Stimulated activated CD4-positive, alpha-beta T cell treated with anti-CD3 and anti-CD28 coated beads, TNF-alpha, amount 100 ng/mL, for 4 hours (primary cell): ENCODE measurements at places on chromosomes 5 and 9.

GRCh38 chr9:133737774-133738639, at the start of gene SARDH:
SARDH (minus strand) TSS chr9:133738352; CDS start chr9:133734173, 4,179 bp downstream.
- no peak for DNase-seq

- no peak for DNase-seq
Observed at GRCh38 chr5:81817980-81818379, 67.1 kb upstream of the SSBP2 start.

DNA sequence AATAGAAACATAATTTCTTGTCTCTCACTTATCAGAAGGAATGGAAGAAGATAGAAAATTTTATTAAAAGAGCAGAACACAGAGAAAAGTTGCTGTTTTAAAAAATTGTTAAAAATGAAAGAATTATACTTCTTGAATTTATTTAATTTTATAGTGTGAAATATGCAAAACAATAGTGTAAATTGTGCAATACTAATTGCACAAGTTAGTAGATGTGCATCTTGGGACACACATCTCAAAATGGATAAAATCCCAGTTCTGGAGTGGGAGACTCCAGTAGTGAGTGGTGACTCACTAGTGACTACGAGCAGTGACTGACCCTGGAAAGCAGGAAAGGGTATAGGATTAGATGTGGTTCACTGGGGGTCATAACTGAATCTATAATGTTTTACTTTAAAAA, 223.2 kb downstream of the MSX2 start:
- no peak for DNase-seq

GRCh38 chr9:100011062-100011681, 87.6 kb downstream of the ERP44 start:
- no peak for DNase-seq

DNA sequence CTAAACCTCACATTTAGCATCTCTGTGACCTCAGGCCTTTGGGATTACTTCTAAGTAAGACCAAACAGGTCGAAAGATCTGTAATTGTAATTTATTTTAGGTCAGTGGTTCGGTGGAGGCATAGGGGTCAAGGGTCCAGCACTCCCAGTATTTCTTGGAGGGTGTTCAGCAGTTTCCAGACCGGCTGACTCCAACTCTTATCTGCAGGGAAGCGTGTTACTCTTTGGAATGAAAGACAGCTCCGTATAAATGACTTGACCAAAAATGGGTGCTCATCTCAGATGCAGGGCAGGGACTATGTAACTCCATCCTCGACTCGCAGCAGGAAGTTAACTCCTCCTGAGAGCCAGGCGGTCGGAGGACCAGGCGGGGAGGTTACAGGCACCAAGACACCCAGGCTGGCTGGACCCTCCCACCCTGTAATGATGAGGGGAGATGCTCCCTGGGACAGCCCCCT, 620 bp upstream of the VPS13A start:
- DNase-seq = no peak

DNA sequence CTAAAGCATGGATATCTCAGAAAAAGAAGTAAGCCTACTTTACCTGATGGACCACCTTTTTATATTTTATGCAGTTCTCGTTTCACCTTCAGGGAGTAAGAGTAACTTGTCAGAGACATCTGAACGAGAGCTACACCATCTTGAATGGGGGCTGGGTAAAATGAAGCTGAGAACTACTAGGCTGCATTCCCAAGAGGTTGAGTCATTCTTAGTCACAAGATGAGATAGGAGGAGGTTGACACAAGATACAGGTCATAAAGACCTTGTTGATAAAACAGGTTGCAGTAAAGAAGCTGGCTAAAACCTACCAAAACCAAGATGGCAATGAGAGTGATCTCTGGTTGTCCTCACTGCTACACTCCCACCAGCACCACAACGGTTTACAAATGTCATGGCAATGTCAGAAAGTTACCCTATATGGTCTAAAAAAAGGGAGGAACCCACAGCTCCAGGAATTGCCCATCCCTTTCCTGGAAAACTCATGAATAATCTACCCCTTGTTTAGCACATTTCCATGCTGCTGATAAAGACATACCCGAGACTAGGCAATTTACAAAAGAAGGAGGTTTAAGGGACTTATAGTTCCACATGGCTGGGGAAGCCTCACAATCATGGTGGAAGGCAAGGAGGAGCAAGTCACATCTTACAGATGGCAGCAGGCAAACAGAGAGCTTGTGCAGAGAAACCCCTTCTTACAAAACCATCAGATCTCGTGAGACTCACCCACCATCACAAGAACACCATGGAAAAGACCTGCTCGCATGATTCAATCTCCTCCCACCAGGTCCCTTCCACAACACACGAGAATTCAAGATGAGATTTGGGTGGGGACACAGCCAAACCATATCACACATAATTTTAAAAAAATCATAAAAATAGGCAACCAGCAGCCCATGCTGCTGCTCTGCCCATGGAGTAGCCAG, 62.5 kb downstream of the GIN1 start:
- DNase-seq = no peak

- no peak for DNase-seq
Observed at GRCh38 chr9:130283539-130284248, 18.1 kb downstream of the HMCN2 start.

GRCh38 chr5:139648205-139649081, at the start of gene CXXC5:
CXXC5 (plus strand) TSS chr5:139648349; CDS start chr5:139680524, 32,175 bp downstream.
- DNase-seq = no peak

GRCh38 chr9:127567035-127567729, 44.9 kb upstream of the STXBP1 start:
- DNase-seq = no peak

- DNase-seq = no peak
Observed at GRCh38 chr5:76610196-76610595, 13.0 kb downstream of the F2RL2 start.

DNA sequence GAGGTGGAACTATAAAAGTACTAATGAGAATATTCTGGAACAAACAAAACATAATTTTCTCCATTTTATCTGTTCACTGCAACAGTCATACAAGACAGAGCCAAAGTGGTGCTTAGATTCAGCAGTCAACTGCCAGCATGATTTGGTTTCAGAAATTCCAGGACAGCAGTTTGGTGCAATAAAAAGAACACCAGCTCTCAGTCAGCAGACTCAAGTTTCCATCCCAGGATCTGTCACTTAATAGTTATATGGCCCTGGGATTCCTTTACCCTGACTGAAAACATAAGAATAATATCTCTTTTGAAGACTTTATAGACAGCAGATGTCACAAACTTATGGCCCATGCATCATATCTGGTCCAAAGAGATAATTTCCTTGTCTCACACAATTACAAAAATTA, 92.8 kb upstream of the RASEF start:
- DNase-seq = no peak

GRCh38 chr5:154311362-154311761, 120.8 kb downstream of the GALNT10 start:
- no peak for DNase-seq

DNA sequence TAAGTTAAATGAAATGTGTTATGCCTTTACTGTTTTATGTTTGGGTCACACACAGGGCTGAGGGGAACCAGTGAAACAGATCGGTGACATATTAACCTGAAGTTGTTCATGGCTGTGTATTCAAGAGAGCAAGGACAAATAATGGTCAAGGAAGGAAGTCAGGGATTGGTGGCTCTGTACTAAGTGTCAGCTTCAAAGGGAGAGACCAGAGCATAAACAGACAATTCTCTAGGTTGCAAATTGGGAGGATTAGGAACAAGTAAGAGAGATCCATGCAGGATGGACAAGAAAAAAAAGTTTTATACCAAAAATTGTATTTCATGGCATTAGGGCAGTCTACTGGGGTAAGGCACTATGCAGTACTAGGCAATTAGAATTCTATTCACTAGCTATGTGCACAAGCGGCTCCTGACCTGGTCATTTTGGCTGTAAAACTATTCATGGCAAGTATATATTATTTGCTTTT, 156.3 kb downstream of the PLPPR1 start:
- no peak for DNase-seq

DNA sequence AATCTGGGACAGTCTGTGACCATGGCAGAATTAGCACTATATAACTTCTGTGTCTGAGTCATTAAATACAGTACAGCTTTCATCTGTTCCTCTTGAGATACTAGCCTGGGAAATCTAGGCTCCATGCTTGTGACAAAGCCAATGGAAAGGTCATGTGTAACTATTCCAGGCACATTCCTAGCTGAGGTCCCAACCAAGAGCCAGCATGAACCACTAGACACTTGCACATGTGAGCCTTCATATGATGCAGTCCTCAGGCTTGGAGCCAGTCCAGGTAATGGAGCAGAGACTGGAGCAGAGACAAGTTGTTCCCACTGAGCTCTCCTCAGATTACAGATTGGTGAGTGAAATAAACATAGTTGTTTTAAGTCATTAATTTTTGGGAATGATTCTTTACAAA, 412.4 kb upstream of the ZNF462 start:
- no peak for DNase-seq

DNA sequence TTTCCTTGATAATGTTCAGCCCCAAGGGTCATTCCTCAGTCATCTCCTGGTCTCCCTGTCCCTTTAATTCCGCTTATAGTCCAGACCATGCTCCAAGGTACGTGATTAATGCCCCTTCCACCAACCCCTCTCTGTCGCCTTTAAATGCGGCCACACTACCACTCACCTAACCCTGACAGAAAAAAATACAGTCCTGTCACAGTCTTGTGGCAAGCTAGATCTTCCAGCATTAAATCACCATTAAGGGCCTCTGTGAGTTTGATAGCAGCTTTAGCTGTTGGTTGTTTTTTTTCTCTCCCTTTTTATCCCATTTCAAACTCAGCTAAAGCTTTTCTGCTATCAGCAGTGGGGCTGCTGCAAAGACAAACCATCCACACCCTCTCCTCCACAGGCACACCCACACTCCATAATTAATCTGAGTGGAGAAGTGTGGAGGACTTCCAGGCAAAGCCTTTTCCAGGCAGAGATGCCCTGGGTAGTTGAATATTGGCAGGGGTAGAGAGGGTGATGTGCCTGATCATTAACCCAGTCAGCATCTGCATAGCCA, 522.7 kb upstream of the CLINT1 start:
- DNase-seq = no peak

DNA sequence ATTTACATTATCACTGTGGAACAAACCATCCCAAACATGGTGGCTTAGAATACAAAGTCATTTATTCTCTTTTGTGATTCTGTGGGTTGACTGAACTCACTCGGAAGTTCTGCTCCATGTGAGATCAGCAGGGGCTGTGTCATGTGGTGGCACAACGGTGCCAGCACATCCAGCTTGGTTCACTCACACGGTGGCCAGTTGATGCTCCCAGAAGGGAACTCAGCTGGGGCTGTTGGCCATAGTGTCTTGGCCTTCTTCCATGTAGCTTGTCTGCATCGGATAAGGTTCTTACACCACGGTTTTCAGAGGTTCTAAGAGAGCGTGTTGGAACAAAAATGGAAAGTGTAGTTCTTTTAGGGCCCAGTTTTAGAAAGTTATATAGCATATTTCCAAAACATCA, 312.7 kb downstream of the DMRT2 start:
- no peak for DNase-seq

- no peak for DNase-seq
Observed at GRCh38 chr5:158821331-158821730, 278.4 kb downstream of the EBF1 start.

DNA sequence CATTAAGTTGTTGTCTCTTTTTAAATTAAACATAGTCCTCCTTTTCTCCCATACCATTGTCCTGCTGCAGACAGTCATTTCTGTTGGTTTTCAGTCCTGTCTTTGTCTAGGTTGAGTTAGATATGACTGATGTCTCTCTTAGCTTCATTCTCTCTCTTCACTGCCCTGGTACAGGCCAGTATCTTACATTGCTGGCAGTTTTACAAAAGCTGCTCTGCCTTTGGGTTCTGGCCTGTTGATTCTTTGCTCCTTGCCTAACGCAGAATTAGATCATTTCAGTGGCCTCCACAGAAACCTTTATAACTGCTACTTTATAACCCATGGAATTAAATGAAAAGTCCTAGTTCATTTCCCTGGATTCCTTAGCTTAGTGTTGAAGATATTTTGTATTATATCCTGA, 33.7 kb downstream of the GPR21 start:
- DNase-seq = no peak

DNA sequence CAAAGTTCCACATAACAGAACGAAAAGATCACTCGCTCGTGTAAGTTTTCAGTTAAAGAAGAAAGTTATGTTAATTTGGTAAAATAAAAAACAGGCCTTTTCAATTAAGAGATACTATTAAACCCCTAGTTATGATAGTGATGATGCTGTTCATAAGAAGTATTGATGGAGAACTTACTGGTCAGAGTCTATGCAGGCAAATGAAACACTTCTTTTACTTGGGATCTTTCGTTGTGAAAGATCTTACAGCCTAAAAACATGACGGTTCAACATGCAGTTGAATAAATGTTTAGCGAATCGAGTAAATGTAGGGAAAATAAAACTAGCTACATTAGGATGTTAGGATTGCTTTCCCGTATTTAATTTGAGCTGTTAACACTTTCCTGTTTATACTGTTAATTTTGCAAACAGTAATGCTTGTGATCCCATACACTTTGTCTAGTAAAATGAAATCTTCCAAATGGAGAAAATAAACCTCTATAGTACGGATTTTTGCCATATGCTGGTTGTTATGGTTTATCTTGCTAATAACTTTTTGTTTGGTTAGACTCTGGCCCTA, 2.0 kb downstream of the RHOBTB3 start:
- DNase-seq = no peak

- no peak for DNase-seq
Observed at GRCh38 chr5:126208691-126209090, 214.5 kb upstream of the GRAMD2B start.

DNA sequence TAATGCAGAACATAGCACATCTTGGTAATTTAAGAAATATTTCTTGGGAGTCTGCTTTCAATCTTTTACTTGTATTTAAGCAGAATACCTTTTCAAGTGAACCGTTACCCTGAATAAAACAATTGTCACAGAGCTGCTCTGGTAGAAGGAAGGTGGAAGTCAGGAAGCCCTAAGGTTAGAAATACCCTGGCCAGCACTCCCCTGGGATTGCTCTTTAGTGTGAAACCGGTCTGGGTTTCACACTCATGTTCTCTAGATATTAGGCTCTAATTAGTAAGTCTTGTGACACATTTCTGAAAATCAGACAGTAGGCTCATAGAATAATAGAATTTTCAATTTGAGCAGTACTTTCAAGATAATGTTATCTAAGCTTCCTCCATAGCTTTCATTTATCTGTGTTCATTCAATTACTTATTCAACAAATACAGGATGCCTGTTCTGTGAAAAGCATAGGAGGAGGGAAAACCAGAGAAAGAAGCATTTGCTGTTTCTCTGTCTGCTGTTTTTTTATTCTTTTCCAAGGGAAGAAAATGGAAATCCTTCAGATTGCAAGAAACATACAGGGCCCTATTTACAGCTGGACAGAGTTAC, 825.5 kb downstream of the TLR4 start:
- DNase-seq = no peak
